NCI-H526 (cell line): ENCODE measurements at places on chromosomes 2 and 18.

DNA sequence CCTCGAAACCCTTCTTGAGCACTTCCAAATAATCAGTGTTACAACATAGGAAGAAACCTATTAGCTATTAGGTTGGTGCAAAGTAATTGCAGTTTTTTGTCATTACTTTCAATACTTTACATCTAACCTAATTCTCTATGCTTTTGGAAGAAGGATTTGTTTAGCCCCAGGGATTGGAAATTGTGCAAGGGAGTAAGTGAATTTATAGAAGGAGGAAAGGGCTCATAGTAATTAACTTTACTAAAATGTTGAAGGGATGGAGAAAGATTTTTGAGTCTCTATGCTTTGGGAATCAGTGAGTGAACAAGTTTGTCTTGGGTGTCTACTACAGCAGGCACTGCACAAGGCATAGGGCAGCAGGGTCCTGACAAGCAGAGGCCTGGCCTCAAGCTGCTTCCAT lies 261.1 kb downstream of the EN1 start:
- DNase-seq = no peak

DNA sequence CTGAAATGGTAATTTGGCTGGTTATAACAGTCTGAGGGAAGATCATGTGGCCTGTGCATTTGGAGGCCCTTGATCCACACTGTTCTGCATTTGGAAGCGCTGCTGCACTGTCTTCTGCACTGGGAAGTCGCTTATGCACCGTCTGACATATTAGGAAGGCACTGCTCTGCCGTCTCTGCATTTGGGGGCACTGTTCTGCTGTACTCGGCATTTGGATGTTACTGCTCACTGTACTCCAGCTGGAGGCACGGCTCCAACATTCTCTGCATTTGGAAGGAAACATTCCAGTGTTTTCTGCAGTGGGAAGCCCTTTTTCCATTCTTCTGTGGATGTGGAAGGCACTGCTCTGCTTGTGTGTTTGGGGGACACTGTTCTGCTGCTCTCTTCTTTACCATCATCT lies 9.6 kb upstream of the PROM2 start:
- DNase-seq = no peak

DNA sequence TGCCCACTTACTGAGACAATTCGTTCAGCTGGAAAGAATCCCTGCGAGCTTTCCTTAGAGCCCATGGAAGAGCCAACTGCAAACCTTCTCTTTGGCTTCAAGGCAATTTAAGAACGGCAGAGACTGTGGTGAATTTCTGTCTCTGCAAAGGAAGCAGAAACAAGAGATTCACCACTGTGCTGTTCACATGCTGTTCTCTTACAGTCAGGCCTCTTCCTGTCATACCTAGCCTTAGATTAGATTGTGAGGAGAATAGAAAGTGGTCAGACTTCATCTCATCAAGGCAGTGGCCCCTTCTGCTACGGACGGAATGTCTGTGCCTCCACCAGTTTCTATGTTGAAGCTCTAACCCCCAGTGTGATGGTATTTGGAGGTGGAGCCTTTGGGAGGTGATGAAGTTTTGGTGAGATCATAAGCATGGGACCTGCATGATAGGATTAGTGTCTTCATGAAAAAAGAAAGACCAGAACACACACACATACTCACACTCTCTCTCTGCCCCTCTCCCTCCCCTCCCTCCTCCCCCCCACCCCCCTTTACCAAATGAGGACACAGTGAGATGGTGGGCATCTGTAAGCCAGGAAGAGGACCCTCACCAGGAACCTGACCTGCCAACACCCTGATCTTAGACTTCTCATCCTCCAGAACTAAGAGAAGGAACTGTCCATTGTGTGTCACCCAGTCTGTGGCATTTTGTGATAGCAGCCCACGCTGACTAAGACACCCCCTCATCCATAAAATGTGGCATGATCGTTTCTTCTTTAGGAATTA lies 45.6 kb upstream of the NRP2 start:
- DNase-seq = no peak

DNA sequence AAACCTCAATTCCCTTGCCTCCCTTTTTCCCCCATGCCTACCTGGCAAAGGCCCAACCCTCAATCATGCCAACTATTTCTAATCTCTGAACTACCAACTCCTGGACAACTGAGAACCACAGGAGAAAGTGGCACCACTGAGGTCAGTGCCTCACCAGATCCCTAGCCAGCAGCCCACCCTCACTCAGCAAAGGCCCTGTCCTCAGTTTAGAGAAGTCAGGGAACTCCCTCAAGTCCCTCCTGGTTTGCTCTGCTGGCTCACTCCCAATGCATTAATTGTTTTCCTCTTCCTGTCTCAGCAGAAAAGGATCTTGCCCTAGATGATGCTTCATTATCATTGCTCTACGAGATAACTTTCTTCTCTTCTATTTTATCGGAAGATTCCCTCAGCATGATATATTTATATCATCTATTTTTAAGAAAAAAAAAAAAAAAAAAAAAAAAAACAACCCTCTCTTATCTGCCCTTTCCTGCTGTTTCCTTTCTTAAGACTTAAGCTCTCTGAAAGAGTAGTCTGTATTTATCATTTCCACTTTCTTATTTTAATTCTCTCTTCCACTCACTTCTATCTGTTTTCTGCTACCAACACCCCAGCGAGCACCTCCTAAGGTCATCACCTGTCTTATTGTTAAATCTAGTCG lies 22.7 kb upstream of the ZBTB14 start:
- no peak for DNase-seq

DNA sequence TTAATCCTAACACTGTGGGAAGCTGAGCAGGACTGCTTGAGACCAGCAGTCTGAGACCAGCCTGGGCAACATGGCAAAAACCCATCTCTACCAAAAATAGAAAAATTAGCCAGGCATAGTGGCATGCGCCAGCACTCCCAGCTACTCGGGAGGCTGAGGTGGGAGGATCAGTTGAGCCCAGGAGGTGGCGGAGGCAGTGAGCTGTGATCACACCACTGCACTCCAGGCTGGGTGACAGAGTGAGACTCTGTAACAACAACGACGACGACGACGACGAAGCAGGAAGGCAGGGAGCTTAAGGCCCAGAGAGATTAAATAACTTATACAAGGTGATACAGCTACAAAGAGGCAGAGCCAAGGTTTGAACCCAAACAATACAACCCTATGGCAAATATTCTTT lies 37.3 kb downstream of the CFAP36 start:
- no peak for DNase-seq

DNA sequence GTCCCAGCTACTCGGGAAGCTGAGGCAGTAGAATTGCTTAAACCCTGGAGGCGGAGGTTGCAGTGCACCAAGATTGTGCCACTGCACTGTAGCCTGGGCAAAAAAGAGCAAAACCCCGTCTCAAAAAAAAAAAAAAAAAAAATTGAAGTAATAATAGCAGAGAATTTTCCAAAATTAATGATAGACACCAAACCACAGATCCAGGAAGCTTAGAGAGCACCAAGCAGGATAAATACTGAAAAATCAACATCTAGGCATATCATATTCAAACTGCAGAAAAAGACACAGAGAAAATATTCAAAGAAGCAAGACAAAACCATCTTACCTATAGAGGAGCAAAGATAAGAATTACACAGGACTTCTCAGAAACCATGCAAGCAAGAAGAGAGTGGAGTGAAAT lies 33.5 kb downstream of the BUB1 start:
- DNase-seq = no peak

GRCh38 chr2:215982465-215982875 lies 30.9 kb downstream of the MREG start:
- DNase-seq = no peak

- DNase-seq = no peak
Measured at GRCh38 chr2:63435070-63435469, 153.2 kb downstream of the WDPCP start.

DNA sequence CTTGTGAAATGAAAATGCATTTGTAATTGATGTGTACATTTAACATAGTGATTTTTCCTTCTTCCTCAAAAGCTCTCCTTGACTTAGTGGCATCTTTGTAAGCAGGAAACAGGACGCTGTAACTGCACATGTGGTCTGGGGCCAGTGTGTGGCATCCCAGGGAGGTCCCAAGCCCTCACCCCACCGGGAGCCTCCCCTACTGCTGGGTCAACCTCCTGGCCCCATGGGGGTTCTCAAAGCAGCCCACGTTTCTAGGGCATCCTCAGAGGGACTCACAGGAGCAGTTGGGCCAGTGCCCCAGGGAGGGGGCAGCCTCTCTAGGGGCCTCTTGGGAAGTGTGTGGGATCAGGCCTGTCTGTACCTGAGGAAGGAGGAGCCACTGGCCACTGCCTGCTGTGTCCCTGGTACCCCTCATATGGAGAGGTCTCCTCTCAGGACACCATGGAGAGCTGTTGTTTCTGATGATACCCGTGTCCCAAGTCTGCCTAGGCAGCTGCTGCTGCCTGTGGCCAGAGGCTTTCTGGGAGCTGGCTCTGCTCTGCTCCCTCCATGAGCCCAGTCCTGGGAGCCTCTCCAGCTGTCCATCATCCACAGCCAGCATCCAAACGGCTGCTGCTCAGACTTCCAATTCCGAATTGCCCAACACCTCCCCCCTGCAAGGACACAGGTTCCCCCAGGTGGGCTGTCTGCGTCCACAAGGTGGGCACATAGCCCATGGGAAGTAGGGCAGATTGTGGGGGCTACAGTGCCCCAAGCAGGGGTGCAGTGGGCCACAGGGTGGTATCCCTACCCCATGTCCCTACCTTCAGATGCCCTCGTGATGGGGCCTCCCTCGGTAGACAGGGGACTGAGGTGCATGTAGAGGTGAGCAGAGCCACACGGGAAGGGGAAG lies 13.4 kb downstream of the ARHGEF4 start:
- DNase-seq = no peak

- no peak for DNase-seq
Measured at GRCh38 chr2:60105906-60106305, 447.5 kb downstream of the BCL11A start.

GRCh38 chr2:206774871-206775270 lies 9.5 kb downstream of the FASTKD2 start:
- no peak for DNase-seq

GRCh38 chr2:225515033-225515432 lies 115.5 kb downstream of the NYAP2 start:
- no peak for DNase-seq

GRCh38 chr18:36378205-36378604 lies 80.7 kb downstream of the FHOD3 start:
- DNase-seq = no peak
